ENCODE measurements at places on chromosomes 5 and 9.

GRCh38 chr5:91007251-91007650 lies 375.9 kb downstream of the ARRDC3 start:
- no peak for DNase-seq

DNA sequence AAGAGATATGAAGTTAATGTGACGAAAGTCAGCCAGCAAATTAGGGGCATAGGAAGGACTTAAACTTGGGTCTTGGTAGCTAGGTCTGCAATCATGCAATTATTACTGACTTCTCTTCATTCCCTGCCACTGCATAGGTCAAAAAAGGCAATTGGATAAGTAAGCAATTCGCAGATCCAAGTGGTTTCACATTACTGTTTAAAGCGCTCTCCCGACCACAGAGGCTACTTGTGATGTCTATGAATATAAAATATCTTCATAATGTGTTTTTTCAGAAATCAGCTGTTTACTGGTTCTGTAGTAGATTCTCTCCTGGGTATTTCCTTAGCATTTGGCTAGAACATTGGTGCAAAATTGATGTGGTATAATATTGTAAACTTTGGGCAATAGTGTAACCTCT lies 174.7 kb upstream of the PTGER4 start:
- no peak for DNase-seq

DNA sequence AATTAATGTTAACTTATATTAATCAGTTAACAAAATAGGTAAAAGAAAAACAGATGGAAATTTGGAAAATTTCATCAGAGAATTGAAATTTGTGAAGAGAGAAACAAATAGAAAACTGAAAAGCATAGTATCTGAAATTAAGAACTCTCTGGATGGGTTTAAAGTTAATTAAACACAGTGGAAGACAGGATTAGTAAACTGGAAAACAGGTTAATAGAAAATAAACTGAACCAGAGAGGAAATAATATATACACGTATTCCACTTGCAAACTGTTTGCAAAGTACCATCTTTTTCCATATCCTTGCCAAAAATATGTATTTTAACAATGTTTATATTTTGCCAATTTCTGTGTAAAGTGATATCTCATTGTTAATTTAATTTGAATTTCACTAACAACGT lies 257.5 kb downstream of the CD180 start:
- DNase-seq = no peak

GRCh38 chr5:76337953-76338451 lies 65.1 kb upstream of the IQGAP2 start:
- DNase-seq = no peak
